ENCODE measurements at places on chromosomes 2 and 18.

GRCh38 chr2:223758131-223758840, 79.1 kb downstream of the AP1S3 start:
- no peak for DNase-seq

DNA sequence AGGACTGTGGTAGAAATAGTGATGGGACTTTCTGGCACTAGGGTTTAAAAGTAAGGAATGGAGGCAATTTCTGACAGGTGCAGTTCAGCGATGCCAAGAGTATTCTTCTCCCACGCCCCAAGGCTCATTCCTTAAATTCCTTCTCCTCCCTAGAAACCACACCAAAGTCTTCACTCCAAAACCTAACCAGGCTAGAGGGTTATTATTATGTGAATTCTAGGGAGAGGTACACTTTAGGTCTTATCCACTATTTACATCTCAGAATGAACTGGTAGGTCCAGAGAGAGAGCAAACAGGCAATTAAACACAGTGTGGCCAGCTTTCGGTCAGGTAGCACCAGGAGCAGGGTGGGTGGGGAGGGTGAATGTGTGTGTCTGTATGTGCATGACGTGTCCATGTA, 11.4 kb downstream of the IL1F10 start:
- DNase-seq = no peak

- DNase-seq = no peak
Observed at GRCh38 chr2:19357402-19358241, 801 bp downstream of the OSR1 start.

DNA sequence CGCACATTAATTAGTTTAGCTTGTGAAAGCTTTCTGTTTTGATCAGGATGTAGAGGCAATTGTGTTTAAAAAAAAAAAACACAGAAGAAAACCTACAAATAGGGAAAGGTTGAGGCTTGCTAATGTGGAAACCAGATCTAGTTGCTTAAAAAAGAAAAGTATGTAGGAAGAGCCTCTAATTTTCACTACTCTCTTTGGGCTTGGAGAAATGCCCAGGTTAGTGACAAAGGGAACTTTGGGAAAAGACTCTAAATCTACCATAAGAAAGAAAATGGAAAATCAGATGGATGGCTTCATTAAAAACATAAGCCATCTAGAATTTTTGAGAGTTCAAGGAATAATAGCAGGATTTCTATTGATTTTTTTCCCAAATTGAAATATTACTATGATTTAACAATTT, 47.3 kb upstream of the SLC38A11 start:
- DNase-seq = no peak

- DNase-seq = no peak
Observed at GRCh38 chr2:29725610-29726009, 195.8 kb downstream of the ALK start.

Measured in LoVo (cell line).